Cerebellar cortex (tissue), 1 donor: ENCODE measurements at places on chromosomes 6 and 20.

DNA sequence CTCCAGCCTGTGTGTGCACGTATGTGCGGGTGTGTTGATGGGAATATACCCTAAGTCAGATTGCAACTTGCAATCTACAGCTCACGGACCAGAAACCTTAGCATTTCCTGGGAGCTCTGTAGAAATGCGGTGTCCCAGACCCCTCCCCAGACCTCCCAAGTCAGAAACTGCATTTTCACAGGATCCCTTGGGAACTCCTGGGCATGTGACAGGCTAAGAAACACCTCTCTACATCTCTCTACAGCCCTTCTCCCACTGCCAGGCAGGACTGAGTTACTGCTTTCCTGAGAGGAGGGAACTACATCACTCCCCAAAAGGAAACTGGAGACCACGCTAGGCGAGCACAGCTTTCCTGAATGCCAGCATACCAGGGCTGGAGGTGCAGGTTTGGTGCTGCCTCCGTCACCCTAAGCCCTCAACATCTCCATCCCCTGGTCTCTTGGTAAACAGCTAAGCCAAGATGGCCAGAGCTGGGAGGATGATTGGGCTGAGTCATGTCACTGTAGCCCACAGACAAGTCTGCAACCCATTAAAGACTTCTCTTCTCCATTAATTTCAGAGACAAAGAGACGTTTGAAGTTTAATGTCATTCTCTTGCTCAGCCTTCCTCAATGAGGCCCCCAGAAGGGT lies 194.4 kb downstream of the BMP7 start:
- DNase-seq: no peak

- no peak for DNase-seq
Observed at GRCh38 chr6:37435816-37436215, 2.8 kb downstream of the CMTR1 start.

DNA sequence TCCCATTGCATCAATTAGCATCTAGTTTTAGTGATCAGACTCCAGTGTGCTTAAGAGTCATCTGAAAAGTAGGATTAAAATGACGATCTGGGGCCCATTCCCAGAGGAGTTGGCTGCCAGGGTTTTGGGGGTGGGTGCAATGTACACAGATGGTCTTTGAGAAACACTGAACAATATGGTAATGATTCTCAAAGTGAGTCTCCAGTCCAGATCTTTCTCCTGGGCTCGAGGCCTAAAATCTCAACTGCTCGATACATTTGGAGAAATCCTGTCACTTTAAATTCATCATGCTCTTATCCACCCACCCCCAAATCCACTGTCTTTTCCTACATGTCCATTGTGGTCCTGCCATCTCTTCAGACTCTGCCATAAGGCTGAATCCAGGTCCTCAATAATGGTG lies 80.7 kb upstream of the MYLIP start:
- DNase-seq: no peak

- DNase-seq: peak; percentile 84
Observed at GRCh38 chr6:106223300-106223930, 102.1 kb downstream of the ATG5 start.

DNA sequence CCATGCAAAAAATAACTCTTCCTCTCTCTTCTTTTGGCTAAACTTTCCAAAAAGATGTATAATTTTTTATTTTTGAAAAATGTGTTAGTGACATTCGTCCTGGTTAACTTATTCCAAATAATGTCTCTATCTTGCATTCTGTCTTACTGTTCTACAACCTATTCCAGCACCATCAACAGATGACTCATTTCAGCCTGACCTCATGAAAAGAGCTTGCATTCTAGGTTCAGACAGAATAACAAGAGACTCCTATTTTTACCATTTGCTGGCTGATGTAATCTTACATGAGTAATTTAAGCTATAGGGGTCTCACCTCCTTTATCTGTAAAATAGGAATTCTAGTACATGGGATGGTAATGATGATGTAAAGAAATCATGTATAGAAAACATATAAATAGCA lies 109.0 kb downstream of the FUT9 start:
- DNase-seq: no peak

DNA sequence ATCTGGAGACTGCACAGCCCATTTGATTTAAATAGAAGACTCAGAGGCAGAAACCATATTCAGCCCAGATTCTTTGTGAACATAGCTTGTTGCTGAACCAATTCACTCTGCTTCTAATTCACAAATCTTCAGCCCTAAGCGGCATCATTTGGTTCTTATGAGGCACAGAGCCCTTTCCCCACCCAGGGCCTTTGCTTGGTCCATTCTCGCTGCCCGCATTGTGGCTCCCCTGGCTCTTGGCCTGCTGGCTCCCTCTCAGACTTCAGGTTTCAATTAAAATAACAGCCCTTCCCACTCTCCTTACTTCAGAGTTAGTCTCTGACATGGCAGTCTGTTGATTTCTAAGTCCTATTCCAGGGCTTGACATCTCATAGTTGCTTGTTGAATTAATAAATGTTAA lies 9.4 kb upstream of the TMEM14A start:
- DNase-seq: no peak

DNA sequence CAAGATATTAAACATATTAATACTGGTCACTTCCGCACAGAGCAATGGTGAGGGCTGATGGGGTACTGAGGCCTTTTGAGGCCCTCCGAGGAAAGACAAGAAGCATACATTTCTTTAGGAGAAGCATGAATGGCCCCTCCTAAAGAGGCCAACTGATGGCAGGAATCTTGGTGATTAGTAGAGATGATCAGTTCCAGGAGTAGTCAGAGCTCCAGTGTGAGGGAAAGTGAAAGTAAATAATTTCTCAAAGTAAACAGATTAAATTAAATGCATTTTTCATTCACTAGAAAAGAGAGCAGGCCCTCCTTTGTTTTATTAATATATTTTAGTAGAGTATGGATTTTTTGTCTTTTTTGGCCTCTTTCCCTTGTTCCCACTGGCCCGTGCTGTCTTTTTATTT lies 38.2 kb downstream of the NOX3 start:
- no peak for DNase-seq

DNA sequence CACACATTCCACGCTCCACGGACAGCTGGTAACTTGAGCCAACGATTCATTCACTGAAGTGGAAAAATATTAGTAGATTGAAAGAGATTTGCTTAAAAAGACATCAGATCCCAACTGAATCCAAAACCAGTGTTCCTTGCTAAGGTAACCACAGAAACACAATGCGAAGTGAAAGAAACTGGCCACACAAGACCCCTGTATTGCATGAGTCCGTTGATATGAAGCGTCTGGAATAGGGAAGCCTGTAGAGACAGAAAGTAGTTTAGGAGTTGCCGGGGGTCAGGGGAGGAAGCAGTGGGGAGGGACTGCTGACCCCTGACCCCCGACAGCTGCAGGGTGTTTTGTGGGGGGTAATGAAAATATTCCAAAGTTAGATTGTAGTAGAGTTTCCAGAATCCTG lies 10.0 kb downstream of the PCK1 start:
- DNase-seq: no peak

GRCh38 chr6:43181942-43182860 lies at the start of gene CUL9:
Gene CUL9 (plus strand): TSS chr6:43182196. CDS start chr6:43184311, 2,115 bp downstream.
- peak; percentile 76 for DNase-seq

GRCh38 chr6:159902620-159903019 lies 11.8 kb downstream of the MAS1 start:
- DNase-seq: no peak

DNA sequence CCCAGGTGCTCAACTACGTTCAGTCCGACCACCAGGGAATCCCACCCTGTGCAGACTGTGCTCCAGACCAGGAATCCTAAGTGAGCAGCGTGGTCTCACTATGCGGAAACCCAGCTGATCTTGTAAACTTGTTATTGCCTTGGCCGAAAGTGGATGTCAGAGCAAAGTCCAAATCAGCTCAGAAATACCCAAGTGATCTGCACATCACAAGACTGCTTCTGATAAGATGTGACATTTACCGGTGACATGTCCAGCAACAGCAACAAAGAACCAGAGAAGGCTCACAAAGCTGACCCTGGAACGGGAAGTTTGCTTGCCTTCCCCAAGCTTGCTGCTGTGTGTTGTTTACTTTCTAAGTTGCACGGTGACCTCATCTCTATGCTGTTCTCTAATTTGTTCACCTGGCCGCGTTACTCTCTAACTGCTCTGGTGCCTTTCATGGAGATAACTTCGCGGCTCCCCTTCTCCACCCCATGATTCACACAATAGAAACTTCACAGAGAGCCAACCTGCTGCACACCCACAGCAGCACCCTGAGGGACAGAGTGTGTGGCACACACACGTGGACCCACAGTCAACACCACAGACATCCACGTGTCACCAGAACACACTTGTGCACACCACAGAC lies 1.7 kb downstream of the BNIP5 start:
- no peak for DNase-seq

DNA sequence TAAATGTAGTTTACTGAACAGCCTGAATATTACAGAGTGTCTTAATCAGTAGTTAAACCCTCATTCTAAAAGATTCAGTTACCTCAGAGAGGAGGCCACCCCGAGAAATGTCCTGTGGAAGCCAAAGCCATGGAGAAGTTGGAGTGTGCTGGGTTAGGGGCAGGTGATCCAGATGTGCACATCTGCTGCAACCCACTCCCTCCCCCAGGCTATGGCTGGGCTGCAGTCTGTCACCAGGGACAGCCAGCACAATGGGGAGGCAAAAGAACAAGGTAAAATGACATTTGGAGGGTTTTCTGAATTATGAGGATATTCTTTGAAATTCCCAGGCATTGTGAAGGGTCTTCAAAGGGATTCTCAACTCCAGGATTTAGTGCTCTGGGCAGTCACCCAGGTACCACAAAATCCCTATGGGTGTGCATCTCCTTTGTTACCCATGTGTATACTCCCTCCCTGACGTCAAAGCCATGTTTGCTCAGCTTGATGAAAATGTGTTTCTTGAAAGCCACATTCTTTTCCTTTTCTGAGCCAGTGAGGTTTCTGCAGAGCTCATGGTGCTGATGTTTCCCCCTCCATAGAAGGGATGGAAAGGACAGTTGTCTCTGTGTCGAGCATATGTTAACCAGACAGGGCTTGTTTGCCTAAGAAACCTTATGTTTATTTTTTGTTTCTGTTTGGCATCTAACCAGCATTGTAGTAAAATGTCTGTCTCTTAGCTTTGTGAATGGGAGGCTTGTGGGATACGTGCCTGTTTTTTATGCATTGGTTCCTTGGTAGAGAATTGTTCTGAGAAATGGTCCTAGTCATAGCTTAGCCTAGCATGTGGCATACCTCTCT lies 212.3 kb upstream of the TBX18 start:
- no peak for DNase-seq

DNA sequence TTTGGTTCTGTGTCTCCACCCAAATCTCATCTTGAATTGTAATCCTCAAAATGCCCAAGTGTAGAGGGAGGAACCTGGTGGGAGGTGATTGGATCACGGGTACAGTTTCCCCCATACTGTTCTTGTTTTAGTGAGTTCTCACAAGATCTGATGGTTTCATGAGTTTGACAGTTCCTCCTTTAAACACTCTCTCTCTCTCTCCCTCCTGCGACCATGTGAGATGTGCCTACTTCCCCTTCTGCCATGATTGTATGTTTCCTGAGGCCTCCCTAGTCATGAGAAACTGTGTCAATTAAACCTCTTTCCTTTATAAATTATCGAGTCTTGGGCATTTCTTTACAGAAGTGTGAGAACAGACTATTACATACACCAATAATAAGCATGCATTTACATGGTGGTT lies 12.1 kb upstream of the EYS start:
- DNase-seq: no peak

GRCh38 chr6:107458672-107459282 lies 587 bp downstream of the PDSS2 start:
- peak; percentile 29 for DNase-seq

GRCh38 chr6:43242908-43243663 lies at the start of gene TTBK1:
Gene TTBK1 (plus strand): TSS chr6:43243481. CDS start chr6:43246661, 3,180 bp downstream.
- peak; percentile 63 for DNase-seq

GRCh38 chr6:161162722-161163121 lies 111.1 kb downstream of the AGPAT4 start:
- DNase-seq: no peak

DNA sequence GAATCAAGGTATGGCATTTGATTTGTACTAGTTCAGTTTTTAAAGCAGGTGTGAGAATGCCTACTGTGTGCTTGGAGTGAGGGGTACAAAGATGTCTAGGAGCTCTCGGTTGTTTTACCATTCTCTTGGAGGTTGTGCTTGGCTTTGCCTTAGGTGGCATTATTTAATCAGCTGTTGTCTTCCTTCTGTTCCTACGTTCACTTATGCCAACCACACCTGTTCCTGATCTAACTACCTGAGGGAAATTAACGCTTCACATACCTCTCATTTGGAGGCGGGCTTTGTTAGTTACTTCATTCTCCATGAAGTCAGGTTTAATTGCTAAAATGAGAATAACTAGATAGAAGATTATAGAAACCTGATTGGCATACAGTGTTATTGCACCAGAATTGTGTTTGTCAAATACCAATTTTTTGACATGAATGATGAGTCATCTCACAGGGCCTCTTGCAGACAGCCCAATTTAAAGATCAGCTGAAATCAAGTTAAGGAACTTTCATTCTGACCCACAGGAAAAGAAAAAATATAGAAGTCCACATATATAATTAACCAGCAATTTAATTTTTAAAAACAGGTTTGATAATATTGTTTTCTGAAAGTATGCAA lies 24.8 kb upstream of the PBOV1 start:
- peak; percentile 72 for DNase-seq

DNA sequence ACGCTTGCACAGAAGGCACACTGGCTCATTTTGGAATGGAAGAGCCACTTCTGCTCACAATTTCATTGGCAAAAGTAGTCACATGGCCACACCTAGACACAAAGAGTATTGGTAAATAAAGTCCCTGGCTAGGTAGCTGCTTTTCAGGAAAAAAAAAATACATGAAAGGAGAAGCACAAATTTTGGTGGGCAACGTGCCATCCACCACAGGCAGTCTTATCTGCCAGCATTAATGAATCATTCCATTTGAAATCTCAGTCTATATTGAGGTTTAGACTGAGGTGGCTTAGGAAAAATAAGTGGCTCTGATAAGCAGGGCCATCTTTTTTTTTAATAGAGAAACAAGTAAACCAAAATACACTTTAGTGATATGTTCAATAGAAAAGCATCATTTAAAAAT lies 44.3 kb downstream of the ADGRB3 start:
- DNase-seq: peak; percentile 52

- DNase-seq: no peak
Observed at GRCh38 chr6:75217193-75217592, 11.3 kb upstream of the COL12A1 start.

- DNase-seq: no peak
Observed at GRCh38 chr6:13253272-13253671, 75.1 kb downstream of the TBC1D7 start.

DNA sequence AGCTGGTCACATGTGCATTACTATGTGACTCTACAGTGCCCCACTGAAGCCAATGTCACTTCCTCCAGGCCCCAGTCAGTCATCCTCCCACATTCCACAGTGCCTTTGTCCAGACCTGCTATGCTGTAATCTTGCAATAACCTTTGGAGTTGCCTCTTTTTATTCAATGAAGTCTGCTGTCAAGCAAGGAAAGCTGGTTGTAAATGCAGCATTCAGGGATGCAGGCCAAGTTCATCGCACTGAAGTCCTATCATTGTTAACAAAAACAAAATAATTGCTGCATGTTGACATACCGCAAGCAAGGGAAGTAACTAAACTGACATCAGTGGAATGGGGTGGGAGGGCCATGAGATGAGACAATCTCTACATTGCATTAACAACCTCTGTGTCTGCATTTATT lies 131.2 kb upstream of the CDYL start:
- no peak for DNase-seq
